HAP-1 (cell line): ENCODE measurements at places on chromosomes 7 and 10.
A peak's percentile ranks its signal among the peaks of the same experiment; 100 is the strongest.

DNA sequence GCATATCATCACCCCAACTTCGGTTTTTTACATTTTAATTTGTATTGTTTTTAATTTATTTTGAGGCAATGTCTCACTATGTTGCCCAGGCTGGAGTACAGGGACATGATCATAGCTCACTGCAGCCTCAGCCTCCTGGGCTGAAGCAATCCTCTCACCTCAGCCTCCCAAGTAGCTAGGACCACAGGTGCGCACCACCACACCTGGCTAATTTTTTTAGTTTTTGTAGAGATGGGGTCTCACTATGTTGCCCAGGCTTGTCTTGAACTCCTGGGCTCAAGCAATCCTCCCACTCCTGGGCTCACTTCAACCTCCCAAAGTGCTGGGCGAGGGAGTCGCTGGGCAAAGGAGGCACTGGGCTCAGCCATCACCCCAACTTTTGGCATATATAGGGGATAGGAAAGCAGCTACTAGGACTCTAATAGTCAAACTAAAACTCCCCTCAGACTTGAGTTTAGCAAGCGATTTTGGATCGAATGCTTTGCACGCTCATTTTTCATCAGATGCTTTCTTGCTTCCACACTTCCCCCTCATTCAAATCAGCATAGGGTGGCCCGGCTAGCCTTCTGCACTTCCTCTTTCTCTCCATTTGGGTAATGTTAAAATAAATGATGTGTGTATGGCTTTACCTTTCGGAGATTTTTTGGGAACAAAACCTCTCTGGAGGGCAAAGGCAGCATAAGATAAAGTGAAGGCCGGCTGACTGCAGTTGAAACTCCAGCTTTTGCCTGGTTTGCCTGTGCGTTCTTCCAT is 20.8 kb upstream of the NMT2 start:
- no peak for DNase-seq

GRCh38 chr7:149838992-149839408 is 825 bp downstream of the ZNF862 start:
- no peak for DNase-seq

- DNase-seq: no peak
These were observed 16.7 kb downstream of the AQP1 start for GRCh38 chr7:30928254-30928872.

DNA sequence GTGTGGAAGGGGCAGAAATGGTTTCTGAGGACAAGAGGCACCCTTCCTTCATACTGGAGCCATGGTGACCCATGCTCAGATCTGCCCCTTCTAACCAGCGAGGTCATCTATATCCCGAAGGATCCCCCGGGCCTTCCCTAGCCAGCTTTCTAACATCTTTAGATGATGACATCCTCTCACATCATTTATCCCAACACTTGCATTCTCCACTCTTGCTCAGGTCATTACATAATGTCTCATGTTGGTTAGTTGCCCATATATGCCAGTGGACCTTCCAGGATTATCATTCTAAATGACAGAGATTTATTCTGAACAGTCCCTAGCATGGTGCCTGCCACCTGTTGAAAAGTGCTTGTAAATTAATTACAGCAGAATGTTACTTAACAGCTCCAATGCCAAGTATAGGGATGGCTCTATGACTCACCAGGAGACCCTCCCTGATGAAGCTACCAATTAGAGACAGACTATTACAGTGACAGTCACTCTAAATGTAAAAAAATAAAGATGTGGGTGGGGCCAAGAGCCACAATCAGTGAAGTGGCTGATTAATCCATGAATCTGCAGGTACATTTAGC is 22.6 kb upstream of the ABLIM1 start:
- no peak for DNase-seq

GRCh38 chr7:130379019-130379418 is 1.3 kb upstream of the CPA1 start:
- DNase-seq: no peak

DNA sequence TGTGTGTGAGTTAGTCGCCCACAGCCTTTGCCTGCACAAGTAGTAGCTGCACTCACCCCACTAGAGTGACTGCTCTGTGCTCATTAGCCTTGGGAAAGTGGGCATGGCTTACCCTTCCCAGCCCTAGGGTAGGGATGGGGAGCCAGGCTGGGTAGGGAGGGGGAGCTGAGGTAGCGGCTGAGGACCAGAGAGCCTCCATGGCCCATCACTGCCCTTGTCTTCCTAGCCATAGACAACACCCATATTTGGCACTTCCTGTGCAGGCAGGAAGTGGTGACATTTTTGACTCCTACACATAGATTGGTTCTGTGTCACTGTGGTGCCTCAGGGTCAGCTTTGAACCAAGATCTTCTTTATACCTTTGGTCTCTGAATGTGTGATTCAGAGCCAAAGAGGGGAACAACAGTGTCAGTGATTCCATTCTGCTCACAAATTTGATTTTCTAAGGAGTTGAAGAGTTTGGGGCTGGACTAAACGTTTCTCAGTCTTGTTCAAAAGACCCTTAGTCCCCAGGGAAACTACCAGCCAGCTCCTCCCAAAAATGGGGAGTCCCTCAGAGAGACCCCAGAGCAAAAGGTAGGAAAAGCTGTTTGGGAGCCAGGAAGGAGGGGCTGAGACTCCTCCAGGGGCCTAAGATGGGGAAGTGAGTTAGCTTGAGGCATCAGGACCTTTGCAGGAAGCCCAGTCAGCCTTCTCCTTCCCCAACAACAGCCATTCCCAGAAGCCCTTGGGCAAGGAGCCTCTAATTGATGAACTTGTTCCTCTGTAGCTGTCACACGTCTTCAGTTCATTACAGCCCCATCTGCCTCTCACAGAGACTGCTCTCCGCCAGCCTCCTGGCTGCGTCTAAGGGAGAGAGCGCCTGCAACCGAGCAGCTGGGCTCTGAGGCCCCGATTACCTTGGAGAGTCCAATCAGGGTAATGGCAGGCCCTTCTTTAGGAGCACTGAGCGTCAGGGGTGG is 135.0 kb downstream of the CDH23 start:
- DNase-seq: no peak

DNA sequence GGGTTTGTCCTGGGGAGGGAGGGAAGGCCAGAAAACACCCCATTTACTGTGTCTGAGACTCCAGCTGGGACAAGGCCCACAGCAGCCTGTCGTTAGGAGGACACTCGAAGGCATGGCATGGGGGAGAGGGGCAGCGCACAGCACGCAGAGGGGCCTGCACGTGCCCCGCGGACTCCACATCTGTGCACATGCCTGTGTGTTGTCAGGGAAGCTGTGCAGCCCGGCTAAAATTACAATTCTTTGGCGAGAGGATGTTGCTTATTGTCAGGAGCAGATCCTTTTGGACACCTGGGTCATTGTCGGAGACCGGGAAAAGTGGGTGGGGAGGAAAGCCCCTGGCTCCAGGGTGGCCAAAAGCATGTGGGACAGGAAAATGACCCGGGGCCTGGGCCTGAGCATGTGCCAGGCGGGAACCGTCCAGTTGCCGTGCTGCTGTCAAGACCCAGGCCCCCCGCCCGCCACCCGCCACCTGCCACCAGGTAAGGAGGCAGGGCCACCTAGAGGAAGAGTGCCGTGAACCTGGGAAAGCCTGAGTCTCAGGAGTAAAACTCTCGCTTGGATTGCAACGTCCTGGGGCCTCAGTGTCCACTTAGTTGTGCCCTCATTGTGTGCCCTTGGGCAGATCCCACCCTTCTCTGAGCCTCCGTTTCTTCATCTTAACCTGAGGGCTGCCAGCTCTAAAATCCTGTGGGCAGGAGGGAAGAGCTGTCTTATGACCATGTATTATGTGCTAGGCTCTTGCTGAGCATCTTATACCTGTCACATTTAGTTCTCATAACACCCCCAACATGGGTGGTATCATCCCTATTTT is 7.2 kb downstream of the VSIR start:
- no peak for DNase-seq

- no peak for DNase-seq
These were observed 9.2 kb downstream of the FOXL3 start for GRCh38 chr7:299169-299568.

DNA sequence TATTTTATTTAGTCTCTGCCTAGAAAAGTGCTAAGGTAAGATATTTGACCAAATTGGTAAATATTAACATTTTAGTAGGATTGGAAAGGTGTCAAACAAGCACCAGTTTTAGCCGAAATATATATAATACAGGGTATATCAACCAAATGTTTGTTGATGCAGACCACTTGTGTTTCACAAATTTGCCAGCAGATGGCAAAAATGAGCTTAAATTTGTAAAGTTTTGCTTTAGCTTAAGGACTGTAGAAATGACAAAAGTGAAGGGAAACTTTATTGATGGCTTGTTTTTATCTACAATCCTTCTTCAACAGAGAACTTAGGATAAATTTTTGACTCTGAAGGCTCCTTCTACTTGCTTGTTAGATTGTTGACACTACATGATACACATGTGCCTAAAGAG is 4.8 kb upstream of the POLR1F start:
- peak; percentile 60 for DNase-seq

DNA sequence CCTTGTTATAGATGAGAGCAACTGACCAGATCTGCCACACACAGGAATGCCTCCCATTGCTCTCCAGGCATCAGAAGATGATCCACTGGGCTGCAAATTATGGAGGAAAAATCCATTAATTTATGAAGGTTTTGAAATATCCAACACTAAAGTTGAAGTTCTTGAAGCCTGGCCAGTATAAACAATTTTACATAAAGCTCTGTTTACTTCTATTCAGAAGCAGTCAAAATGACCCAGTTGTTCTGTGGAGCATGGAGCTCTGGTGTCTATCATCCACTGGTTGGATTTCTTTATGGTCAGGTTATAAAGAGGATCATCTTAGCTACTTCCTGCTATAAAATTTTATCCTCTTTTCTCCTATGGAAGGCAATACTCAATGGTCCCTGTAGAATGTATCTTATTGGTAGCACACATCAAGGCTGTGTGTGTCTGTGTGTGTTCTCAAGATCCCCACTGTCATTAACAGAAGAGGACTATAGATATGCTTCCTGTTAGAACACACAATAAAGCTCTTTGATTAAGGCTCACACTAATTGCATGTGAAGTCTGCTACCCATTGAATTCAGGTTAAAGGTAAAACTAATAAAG is 747.4 kb downstream of the SUGCT start:
- DNase-seq: no peak
